ENCODE measurements at places on chromosomes 7 and 10.

GRCh38 chr10:95784279-95784913 lies 28.4 kb downstream of the ENTPD1 start:
- DNase-seq, result no peak

- no peak for DNase-seq
These were observed 1.4 kb upstream of the PDE1C start for GRCh38 chr7:32071466-32072091.

DNA sequence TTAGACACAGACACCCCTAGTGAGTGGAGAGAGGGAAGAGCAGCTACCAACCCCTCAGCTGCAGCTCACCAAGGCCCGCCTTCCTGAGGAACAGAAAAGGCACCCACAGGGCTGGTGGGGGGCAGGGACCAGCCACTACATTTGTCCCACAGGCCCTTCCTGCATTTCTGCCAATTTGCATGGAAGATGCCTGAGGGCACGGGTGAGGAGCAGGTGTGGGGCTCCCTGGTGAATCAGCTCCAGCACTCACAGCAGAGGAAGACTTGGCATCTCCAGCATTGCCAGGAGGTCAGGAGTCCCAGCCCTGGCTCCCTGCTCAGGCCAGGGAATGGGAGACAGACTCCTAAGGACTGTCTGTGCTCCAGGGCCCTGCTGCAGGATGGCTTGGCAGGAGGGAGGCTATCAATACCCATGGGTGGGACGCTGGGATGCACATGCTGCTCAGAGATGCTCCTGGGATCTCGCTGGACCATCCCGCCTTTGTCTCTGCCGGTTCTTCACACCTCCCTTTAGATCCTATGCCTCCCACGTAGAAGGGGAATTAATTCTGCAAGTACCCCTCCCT lies 109.7 kb downstream of the SLIT1 start:
- no peak for DNase-seq

GRCh38 chr7:106515321-106515720 lies 145.6 kb downstream of the CCDC71L start:
- DNase-seq, result no peak

GRCh38 chr7:95999481-95999880 lies 227.1 kb downstream of the DYNC1I1 start:
- DNase-seq, result no peak

- DNase-seq, result no peak
These were observed 304.2 kb downstream of the RNLS start for GRCh38 chr10:88278912-88279311.

GRCh38 chr10:52229291-52229931 lies 84.7 kb upstream of the DKK1 start:
- DNase-seq, result no peak

DNA sequence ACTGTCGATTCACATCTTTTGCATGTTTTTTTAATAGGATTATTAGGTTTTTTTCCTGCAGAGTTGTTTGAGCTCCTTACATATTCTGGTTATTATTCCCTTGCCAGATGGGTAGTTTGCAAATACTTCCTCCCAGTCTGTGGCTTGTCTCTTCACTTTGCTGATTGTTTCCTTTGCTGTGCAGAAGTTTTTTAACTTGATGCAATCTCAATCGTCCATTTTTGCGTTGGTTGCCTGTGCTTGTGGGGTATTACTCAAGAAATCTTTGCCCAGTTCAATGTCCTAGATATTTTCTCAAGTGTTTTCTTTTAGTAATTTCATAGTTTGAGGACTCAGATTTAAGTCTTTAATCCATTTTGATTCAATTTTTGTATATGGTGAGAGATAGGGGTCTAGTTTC lies 95.4 kb downstream of the TBXAS1 start:
- no peak for DNase-seq

- no peak for DNase-seq
These were observed 91.5 kb downstream of the RBM20 start for GRCh38 chr10:110735620-110736027.

DNA sequence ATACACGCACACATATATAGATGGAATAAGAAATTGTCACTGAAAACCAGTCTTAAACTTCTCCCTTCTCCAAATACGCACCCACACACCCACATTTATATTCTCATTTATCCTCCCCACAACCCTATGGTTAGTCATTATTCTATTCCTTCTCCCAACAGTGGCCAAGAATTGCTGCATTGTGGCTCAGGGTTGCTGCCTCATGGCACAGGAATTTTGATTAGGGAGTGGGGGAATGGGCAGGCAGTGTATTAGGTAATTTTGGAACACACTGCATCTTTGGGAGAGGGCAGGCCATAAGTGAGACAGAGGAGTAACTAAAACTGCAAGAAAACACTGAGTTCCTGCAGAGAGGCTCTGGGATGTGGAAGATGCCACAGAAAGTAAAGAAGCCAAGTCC lies 35.7 kb downstream of the NAPEPLD start:
- DNase-seq, result no peak

- no peak for DNase-seq
These were observed 177.3 kb downstream of the C7orf25 start for GRCh38 chr7:42734568-42734967.

- DNase-seq, result no peak
These were observed 335.9 kb upstream of the PLXDC2 start for GRCh38 chr10:19480353-19480752.

DNA sequence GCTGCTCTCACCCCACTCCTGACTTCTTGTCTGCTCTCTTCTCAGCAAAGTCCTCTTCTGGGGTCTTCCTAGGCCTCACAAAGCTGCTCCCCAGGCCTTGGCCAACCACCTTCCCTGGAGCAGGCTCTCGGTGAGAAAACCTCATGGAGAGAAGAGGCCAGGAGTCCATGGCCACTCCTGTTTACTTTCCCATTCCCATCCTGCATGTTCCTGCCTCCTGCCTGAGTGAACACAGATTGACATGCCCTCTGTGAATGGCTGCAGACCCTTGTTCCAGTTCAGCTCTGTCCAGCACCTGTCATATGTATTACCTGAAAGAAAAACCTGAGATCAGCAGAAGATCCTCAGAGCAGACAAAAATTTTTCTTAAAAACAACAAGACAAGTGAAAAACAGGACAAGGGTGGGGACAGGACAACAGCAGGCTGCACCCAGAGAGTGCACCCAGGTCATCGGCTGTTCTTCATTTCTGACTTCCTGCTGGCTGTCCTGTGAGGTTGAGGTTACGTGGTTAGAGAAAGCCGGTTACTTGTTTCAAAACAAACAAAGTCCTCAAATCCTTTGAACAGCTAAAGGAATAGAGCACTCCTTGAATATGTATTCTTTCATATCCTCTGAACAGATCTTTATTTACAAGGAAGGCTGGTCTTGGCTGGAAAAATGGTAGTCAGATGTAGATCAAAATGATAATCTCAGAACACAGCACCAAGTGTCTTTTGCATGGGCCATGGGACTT lies 34.0 kb upstream of the DLD start:
- DNase-seq, result no peak

GRCh38 chr7:111750228-111750627 lies 187.9 kb upstream of the IMMP2L start:
- DNase-seq, result no peak

DNA sequence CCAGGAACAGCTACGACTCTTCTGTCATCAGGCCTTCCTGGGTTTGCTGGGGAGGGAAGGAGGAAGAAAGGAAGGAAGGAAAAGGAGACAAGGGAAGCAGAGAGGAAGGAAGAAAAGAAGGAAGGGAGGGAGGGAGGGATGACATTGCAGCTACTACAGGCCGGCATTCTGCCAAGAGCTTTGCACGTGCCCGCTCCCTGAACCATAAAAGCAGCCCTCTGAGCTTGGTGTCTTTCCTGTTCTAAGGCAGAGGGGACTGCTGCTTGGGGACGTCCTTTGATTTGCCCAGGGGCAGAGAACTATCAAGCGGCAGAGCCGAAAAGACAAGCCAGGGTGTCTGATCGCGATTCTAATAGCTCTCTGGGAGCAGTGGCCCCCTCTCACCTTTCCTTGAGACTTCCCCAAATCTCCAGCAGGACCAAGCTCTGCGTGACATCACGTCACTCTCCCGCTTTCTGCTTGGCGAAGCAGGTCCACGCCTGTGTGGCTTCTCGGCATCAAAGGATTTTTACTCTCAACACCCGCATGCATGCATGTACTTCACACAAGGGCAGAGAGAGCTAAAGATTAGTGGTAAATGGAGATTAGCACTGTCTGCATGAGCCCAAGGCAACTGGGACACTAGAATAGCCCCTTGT lies 167.8 kb upstream of the AUTS2 start:
- DNase-seq, result no peak

GRCh38 chr7:76155938-76156337 lies 45.8 kb upstream of the SRRM3 start:
- no peak for DNase-seq

- DNase-seq, result no peak
These were observed 384.1 kb downstream of the NXPH1 start for GRCh38 chr7:8817448-8818036.

- DNase-seq, result no peak
These were observed 233.6 kb downstream of the SNX13 start for GRCh38 chr7:17706734-17707133.

DNA sequence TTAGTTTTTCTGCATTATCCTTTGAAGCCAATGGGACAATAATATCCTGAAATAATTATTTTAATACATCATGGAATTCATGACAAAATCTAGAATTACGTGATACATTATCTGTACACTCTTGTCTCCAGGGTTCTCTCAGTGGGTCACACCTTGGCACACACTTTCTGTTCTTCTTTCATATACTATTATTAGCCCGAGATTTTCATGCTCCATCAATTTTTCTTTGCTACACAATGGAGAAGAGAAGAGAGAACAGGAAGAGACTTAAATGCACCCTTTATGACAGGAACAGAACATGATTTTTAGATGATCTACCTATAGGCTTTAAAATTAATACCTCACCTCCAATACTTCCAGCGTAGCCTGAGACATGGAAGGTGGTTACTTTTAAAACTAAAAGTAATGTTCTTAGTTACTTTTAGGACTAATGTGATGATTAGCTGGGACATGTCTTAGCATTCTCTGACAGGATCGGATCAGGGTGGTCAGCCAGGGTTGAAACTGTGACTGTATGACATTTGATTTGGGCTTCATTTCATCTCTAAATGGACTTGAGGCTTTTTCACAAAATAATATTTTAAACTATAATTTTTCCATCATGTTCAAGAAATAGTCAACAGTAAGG lies 148.2 kb upstream of the WNT16 start:
- no peak for DNase-seq

DNA sequence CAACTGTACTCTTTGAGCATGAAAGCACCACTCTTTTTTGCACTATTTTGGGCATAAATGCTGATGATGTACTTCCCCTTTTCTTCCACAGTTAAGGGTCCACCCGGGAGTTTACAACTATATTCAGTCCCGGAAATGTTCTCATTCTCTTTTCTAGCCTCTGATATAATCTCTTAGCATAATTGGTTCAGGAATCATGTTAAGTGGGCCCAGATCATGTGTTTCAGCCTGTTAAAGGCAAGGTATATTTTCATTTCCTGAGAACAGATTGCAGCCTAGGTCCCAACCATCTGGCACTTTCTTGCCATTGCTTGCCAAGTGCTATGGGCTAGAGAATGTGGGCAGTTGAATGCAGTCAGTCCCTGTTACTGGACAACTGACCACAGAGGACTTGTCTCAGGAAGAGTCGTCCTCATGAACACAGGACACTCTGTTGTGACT lies 111.4 kb upstream of the GLCCI1 start:
- no peak for DNase-seq
